ENCODE measurements at places on chromosomes 5 and 9.

DNA sequence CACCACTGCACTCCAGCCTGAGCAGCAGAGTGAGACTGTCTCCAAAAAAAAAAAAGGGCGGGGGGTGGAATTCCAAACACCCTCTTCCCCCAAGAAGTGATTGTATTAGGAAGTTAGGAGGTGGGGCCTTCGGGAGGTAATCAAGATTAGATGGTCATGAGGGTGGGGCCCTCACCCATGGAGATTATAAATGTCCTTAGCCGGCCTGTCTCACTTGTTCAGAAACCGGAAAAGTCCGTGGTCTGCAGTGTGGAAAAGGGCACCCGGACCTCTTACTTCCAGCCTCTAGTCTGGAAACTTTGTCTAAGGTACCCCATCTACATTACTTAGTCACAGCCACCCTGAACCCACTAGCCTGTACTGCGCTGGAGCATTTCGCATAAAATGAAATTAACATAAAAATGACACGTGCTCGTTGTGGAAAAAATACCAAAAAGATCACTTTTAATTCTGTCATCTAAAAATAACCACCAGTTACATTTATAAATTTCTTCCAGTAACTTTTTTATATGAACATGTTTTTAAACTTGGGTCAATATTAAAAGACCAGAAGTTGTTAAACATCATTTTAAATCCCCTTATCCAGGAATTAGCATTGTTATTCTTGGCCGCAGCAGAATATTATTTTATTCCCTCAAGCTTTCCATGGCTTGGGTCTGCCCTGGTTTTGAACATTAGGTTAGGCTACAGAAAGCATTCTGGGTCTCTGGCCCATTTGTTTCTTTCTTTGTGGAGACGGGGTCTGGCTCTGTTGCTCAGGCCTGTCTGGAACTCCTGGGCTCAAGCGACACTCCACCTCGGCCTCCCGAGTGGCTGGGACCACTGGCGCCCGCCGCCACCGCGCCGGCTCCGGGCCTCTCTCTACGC, 1.2 kb upstream of the CKS2 start:
- no peaks in the 10 kb centered on the region for H3K36me3 ChIP-seq
- no peaks in the 10 kb centered on the region for H3K27me3 ChIP-seq
- no peak for DNase-seq

- peak; percentile 74 for DNase-seq
- H3K4me3 ChIP-seq = no peak overlapping the region
- H3K27me3 ChIP-seq = peaks cover 8% of the 10 kb centered on the region
These were observed 23.1 kb upstream of the NSMF start for GRCh38 chr9:137482094-137482781.

DNA sequence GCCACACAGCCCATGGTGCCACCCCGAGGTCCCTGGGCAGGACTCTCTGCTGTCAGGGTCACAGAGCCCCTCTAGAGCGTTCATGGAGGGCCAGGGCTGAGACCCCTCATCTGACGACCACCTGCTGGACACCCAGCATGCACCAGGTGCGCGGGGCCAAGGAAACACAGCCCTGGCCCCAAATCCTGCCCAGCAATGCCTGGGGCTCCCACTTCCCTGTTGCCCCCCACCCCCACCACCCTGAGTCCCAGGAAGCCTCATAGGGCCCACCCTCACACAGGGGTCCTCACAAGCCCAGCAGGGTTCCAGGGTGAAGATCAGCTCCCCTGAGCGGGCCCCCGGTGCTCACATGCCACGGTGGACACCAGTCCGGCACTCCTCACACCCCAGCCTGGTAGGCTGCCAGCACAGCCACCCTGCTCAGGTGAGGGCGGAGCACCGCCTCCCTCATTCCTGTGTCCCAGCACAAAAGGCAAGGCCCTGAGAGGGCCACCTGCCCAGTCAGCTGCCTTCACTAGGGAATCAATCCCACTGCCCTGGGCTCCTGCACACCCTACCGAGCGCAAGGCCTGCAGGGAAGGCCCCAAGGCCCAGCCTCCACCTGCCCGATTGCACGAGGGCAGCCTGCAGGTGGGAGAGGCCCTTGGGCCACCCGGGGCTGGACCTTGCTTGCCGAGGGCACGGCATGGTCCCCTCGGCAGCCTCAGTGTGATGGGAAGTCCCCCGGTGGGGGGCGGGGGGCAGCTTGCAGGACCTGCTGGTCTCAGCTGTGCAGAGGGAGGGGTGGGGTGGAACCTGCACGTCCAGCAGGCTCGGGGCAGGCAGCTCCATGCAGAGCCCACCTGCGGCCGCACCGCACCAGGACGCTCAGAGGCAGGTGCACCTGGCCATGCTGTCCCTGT, 56.4 kb upstream of the UBAC1 start:
- H3K36me3 ChIP-seq = peaks cover 3% of the 10 kb centered on the region
- H3K4me1 ChIP-seq = no peaks in the 10 kb centered on the region
- no peak overlapping the region for H3K4me3 ChIP-seq
- H3K27ac ChIP-seq = no peak overlapping the region
- H3K27me3 ChIP-seq = no peaks in the 10 kb centered on the region

DNA sequence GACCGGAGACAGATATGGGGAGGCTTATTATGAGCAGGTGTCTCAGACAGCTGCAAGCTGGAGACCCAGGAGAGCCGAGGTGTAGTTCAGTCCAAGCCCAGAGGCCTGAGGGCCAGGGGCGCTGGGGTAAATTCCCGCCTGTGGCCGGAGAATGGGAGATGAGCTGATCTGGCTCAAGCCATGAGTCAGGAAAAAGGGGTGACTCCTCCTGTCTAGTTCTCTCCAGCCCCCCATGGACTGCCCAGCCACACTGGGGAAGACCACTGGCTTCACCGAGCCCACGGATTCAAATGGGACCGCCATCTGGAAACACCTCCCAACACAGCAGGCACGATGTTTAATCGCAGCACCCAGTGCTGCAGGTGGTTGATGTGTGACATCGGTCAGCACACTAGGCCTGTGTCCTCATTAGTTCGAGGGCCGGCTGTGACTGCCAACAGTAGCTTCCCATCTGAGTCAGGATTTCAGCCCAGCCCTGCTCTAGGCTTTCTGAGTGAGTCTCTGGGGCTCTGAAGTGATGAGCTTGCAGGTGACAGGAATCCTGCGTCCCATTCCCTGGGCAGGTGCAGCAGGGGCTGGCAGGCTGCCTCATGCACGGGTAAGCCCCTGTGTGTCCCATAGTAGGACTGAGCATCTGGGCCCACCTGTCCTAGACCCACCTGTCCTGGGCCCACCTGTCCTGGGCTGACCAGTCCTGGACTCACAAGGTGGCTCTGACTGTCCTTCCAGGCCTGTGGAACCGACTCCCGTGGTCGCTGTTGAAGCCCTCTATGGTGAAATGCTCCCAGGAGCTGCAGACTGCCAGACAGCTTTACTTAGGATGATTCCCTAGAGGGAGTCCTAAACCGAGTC, 49.7 kb downstream of the AHRR start:
- no peak overlapping the region for H3K4me3 ChIP-seq
- H3K27me3 ChIP-seq = no peaks in the 10 kb centered on the region
- H3K27ac ChIP-seq = peak overlapping the region; percentile 96
- DNase-seq = no peak
- H3K36me3 ChIP-seq = peaks cover 14% of the 10 kb centered on the region
- H3K4me1 ChIP-seq = peaks cover 47% of the 10 kb centered on the region

- H3K4me1 ChIP-seq = no peaks in the 10 kb centered on the region
- H3K4me3 ChIP-seq = no peak overlapping the region
- no peaks in the 10 kb centered on the region for H3K36me3 ChIP-seq
These were observed 115.8 kb upstream of the LIFR start for GRCh38 chr5:38672059-38672788.

DNA sequence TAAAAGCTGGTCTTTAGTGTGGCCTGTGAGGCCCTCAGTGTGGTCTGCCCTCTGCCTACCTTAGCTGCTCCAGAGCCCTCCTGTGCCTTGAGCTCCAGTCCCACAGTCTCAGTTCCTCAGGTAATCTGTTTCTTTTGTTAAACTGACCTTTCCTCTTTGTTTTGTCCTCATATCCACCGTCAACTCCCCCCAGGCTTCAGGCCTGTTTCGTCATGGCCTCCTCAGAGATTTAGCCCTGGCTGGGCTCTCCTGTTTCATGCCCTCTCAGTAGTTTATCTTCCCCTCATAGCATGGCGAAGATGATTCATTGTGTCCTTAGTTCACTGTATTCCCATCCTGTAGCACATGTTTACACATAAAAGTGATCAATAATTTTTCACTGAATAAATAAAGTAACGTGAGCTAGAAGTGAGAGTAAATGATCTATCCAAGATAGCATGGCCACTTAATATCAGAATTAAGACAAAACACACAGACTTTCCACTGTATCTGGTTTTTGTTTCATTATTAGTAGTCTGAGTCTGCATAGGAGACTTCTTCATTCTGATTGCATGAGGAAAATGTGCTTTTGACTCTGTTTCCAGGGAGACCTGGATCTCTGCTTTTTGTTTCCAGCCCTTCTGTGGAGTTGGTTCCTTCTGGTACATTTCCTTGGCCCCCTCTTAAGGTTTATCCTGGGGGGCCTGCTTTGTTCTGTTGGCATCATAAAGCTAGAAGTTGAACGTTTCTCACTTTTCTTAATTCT, 70.5 kb downstream of the SNX24 start:
- no peak overlapping the region for H3K4me3 ChIP-seq
- H3K36me3 ChIP-seq = no peaks in the 10 kb centered on the region
- H3K27ac ChIP-seq = no peak overlapping the region
- H3K4me1 ChIP-seq = no peaks in the 10 kb centered on the region
- DNase-seq = peak; percentile 5
- no peaks in the 10 kb centered on the region for H3K27me3 ChIP-seq

GRCh38 chr5:41788941-41789368, 81.3 kb downstream of the OXCT1 start:
- peaks cover 20% of the 10 kb centered on the region for H3K4me1 ChIP-seq
- no peaks in the 10 kb centered on the region for H3K36me3 ChIP-seq
- DNase-seq = peak; percentile 81

GRCh38 chr5:123094919-123095797, 6.1 kb downstream of the PRDM6 start:
- peak overlapping the region; percentile 90 for H3K4me3 ChIP-seq
- H3K36me3 ChIP-seq = peaks cover 6% of the 10 kb centered on the region
- H3K4me1 ChIP-seq = peaks cover 13% of the 10 kb centered on the region
- no peaks in the 10 kb centered on the region for H3K27me3 ChIP-seq

GRCh38 chr5:102731693-102732092, 23.4 kb upstream of the PAM start:
- H3K27ac ChIP-seq = no peak overlapping the region
- DNase-seq = no peak
- no peak overlapping the region for H3K4me3 ChIP-seq
- H3K36me3 ChIP-seq = no peaks in the 10 kb centered on the region
- H3K27me3 ChIP-seq = no peaks in the 10 kb centered on the region
- no peaks in the 10 kb centered on the region for H3K4me1 ChIP-seq

DNA sequence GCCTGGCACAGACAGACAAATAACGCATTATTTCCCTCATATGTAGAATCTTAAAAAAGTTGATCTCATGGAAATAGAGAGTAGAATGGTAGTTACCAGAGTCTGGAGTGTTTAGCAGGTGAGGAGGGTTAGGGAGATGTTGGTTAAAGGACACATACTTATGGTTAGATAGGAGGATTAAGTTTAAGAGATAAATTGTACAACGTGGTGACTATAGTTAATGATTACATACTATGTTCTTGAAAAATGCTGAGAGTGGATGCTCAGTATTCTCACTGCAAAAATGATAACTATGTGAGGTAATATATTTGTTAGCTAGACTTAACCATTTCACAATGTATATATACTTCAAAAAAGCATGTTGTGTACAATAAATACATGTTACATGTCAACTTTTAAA, 38.0 kb downstream of the CERT1 start:
- H3K27ac ChIP-seq = no peak overlapping the region
- no peaks in the 10 kb centered on the region for H3K4me1 ChIP-seq
- no peak for DNase-seq
- H3K36me3 ChIP-seq = no peaks in the 10 kb centered on the region

DNA sequence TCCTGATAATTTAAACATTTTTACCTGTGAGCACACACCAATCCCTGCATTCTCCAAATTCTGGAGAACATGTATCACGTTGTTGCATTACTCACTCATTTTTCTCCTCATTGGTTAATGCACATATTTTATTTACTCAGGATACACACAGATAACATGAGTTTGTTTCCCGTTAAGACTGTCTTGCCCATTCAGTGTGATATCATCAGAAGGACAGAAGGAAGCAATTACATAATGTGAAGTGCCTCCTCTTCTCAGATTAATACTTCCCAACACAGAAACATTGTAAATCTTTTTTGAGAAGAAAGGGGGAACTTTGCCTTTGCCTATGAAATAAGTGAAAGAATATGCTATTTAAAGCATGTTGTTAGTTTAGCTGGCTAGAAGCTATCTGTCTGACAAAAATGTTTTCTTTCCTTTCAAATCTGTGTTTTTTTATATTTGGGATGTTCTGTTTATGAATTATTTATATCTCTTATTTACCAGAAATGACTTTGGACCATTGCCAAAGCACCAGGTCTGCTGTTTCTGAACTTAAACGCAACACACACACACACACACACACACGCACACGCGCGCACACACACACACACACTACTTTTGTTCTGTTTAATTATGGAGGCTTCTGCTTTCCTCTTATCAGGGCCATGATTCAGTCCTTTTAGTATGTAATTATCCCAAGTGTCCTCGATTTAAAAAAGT, 186.5 kb downstream of the CHSY3 start:
- no peaks in the 10 kb centered on the region for H3K27me3 ChIP-seq
- H3K36me3 ChIP-seq = no peaks in the 10 kb centered on the region
- H3K27ac ChIP-seq = no peak overlapping the region
- no peak overlapping the region for H3K4me3 ChIP-seq

DNA sequence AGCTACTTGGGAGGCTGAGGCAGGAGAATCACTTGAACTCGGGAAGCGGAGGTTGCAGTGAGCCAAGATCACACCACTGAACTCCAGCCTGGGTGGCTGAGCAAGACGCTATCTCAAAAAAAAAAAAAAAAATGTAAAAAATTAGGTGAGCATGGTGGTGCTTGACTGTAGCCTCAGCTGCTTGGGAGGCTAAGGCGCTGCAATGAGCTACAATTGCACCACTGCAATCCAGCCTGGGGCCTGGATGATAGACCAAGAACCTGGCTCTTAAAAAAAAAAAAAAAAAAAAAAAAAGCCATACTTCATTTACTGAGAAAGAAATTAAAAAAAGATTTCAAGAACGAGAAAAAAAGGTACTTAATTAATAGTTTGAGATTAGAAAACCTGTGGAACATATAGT, 62.1 kb downstream of the SVEP1 start:
- H3K4me3 ChIP-seq = no peak overlapping the region
- H3K36me3 ChIP-seq = no peaks in the 10 kb centered on the region
- DNase-seq = no peak
- H3K27ac ChIP-seq = no peak overlapping the region
- H3K27me3 ChIP-seq = no peaks in the 10 kb centered on the region
- H3K4me1 ChIP-seq = peaks cover 6% of the 10 kb centered on the region

DNA sequence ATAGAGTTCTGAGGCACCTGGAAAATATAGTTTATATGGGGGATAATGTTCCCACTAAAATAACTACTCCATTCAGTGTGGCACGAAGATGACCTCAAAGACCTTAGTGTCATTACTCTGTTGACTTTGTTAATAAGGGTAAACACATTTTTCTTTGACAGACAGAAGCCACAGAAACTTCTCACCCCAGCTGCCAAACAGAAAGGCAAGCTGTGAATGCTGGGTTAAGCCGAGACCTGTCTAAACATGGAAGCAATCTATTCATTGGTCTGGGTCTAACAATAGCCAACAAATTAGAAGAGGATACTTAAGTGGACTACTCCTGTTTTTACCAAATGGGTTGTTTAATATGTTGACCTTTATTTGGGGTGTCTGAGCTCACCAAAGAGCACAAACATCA, 171.4 kb downstream of the TLE1 start:
- H3K4me1 ChIP-seq = no peaks in the 10 kb centered on the region
- no peak for DNase-seq
- no peaks in the 10 kb centered on the region for H3K27me3 ChIP-seq
- H3K4me3 ChIP-seq = no peak overlapping the region
- no peak overlapping the region for H3K27ac ChIP-seq

- DNase-seq = no peak
- H3K27me3 ChIP-seq = no peaks in the 10 kb centered on the region
- H3K4me3 ChIP-seq = no peak overlapping the region
- no peak overlapping the region for H3K27ac ChIP-seq
These were observed 10.1 kb downstream of the CAMK2A start for GRCh38 chr5:150279330-150280020.

Measured in fibroblast of lung (primary cell).